HepG2 (cell line): ENCODE measurements at places on chromosomes 7 and 10. TPM values are rescaled to one million over a fixed set of nuclear protein-coding genes. Genes with fewer than 3 reads are reported as not detected.

DNA sequence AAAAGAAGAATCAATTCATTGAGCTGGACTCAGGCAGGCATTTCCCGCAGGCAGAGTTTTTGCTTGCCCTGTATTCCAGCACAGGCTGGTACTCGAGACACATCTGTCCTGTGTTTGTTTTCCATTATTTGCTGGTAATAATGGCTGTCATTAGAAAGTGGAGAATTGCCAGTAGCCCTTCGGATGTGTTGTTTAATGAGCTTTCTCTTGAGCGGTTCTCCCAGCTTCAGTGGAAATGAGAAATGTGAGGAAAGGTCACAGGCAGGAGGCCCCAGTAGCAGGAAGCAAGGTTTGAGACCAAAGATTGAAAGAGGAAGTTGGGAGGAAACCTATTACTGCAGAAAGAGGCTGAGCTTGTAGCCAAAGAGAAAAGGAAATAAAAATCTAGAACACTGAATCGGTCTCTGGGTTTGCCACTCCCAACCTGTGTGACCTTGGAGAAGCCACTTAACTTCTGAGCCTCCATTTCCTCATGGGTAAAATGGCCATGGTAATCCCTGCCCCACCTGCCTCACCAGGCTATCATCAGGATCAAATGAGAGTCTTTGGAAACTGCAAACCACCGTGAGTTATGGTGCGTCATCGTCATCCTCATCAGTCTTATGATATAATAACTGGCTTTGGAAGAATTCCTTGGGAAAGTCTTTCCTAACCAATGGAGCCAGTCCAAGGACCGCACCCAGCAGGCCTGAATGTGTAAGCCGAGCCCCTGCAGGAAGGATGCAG lies 67.7 kb downstream of the TACR2 start:
- no peak for DNase-seq

DNA sequence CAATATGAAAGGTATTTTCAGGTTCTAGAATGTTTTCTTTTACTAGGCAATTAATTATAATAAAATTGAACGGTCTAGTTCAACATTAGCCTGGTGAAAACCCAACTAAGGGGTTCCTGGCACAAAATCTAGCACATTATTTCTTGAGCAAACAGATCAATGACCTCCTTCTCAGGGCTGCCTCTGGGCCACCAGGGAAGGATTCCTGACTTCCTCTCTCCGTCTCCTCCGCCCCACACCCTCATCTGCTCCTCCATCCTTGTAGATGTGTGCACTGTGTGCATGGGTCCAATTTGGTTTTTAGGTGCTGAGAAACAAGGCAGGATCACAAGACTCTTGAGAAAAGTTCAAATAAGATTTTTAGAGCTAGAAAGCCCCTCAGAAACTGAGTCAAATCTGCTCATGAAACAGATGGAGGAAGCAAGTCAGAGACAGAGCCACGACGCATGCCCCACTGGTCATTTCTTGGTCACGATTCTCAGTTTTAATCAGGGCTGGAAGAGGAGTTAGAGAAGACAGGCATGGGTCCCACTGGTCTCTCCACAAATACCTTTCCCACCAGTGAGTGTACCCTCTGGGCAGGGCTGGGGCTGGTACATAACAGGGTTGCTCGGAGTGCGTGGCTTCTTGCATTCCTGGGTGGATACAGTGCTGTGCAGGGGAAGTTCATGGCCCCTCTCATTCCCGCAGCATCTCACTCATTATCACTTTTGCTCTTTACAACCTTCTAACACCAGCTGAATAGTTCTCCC lies 3.8 kb downstream of the TRPV6 start:
- no peak for DNase-seq

GRCh38 chr10:104036518-104037260 lies 49.0 kb downstream of the COL17A1 start:
- no peak for DNase-seq

DNA sequence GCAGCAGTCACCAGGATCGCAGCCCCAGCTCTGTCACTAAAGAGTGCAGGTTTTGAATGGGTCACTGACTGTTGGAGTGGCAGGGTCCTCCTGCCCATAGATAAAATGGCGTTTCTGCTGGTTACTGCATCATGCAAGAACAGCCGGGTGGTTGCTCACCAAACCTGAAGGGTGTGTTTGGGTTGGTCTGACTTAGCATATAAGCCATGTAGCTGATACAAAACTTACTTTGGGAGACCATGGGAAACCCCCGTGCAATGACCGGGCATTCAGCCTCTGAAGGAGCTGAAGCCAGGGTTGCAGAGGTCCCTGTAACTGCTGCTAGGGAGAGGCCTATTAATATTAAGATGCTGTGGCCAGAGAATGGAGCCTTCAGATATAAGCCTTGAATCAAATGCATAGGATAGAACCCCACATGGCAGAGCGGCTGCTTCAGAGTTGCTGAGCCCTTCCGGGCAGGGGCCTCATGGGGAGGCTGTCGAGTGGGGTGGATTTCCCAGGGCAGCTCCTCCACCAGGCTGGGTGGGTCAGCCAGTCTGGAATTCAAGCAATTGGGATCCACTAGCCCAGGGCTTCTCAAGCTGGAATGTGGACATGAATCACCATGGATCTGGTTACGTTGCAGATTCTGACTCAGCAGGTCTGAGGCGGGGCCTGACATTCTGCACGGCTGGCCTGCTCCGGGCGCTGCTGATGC lies 70.9 kb upstream of the CTBP2 start:
- no peak for DNase-seq

DNA sequence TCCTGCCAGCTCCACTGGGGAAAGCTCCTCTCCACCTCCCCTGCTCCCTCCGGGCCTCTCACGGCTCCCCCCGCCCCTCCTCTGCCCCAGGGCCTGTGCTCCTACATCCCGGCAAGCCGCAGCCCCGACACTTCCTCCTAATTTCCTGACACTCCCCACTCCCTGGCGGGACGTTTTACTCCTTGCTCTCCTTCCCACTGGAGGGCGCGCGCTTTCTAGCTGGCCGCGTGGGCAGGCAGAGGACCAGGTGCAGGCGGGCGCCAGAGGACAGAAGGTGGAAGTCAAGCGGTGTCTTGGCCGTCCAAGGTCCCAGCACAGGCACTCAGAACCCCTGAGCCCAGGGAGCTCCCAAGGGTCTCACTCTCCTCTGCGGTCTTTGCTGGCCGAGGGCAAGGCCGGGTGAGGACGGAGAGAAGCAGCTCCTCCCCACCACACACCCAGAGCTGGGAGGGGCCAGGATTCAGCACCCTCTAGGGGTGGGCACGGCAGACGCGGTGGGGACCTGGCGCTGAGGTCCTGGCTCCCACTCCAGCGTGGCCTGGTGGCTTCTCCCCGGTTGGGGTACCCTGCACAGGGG lies 19.1 kb downstream of the ADAM8 start:
- no peak for DNase-seq

GRCh38 chr7:135970045-135970444 lies 7.1 kb downstream of the MTPN start:
- DNase-seq: no peak

- no peak for DNase-seq
Observed at GRCh38 chr7:101746314-101746713, 71.1 kb upstream of the CUX1 start.

- no peak for DNase-seq
Observed at GRCh38 chr7:83085299-83085698, 77.4 kb downstream of the PCLO start.

DNA sequence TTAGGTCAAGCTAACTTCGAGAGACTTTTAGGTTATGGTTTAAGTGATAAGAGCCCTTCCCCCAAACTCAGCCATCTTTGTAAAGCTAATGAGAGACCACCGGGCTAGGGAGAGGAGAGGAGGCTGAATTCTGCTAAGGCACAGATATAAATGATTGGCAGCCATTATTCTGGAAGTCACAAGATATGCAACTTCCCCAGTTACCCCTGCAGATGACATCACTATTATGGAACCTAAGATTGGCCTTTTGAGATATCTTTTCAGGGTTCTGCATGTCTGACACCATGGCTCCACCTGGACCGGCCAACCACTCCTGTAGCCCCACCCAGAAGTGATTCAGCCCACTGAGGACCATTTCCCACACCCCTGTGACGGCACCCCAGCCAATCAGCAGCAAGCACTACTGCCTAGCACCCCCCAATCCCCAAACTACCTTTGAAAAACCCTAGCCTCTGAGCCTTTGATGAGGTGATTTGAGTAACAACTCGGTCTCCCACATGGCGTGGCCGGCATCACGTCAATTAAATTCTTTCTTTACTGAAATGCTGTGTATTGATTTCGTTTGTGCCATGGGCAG lies 14.4 kb downstream of the VIPR2 start:
- no peak for DNase-seq

The RELN gene
- polyA plus RNA-seq: 286 and 315 TPM in 2 replicates

The ADAP1 gene
- polyA plus RNA-seq: 10.5 and 15.0 TPM in 2 replicates

The ORC5 gene
- polyA plus RNA-seq: 3.1 and 4.8 TPM in 2 replicates

The UNC5B gene
- 0.07 and 0.13 TPM in 2 replicates for polyA plus RNA-seq

The ACSM6 gene
- not detected in 2 replicates for polyA plus RNA-seq

The GNGT1 gene
- polyA plus RNA-seq: not detected in 2 replicates

The PDZD7 gene
- polyA plus RNA-seq: 0.58 and 0.78 TPM in 2 replicates

The EPHA1 gene
- polyA plus RNA-seq: 4.6 and 8.1 TPM in 2 replicates
